ENCODE measurements at places on chromosomes 7 and 10. TPM values are rescaled to one million over a fixed set of nuclear protein-coding genes. Genes with fewer than 3 reads are reported as not detected.

GRCh38 chr7:31466036-31466435 lies 47.9 kb upstream of the ITPRID1 start:
- no peak for DNase-seq

- no peak for DNase-seq
Observed at GRCh38 chr7:154909241-154910105, 93.5 kb downstream of the PAXIP1 start.

- DNase-seq, result no peak
Observed at GRCh38 chr7:128838109-128838779, 8.0 kb downstream of the FLNC start.

- DNase-seq, result peak; percentile 21
Observed at GRCh38 chr7:142602756-142603155, 146.5 kb upstream of the PRSS1 start.

- no peak for DNase-seq
Observed at GRCh38 chr10:120494313-120494710, 37.3 kb downstream of the PLPP4 start.

Gene SPDYE3
- not detected for total RNA-seq

Measured in glutamatergic neuron (in vitro differentiated cells).